CD4-positive, alpha-beta T cell treated with Interferon alpha-2 for 1 hour (primary cell): ENCODE measurements at places on chromosomes 2 and 18.

GRCh38 chr2:143916781-143917180 lies 603.1 kb downstream of the ZEB2 start:
- DNase-seq = no peak

- no peak for DNase-seq
Measured at GRCh38 chr2:174594456-174594855, 3.1 kb downstream of the WIPF1 start.

- no peak for DNase-seq
Measured at GRCh38 chr2:182097571-182098164, 112.0 kb downstream of the PPP1R1C start.

DNA sequence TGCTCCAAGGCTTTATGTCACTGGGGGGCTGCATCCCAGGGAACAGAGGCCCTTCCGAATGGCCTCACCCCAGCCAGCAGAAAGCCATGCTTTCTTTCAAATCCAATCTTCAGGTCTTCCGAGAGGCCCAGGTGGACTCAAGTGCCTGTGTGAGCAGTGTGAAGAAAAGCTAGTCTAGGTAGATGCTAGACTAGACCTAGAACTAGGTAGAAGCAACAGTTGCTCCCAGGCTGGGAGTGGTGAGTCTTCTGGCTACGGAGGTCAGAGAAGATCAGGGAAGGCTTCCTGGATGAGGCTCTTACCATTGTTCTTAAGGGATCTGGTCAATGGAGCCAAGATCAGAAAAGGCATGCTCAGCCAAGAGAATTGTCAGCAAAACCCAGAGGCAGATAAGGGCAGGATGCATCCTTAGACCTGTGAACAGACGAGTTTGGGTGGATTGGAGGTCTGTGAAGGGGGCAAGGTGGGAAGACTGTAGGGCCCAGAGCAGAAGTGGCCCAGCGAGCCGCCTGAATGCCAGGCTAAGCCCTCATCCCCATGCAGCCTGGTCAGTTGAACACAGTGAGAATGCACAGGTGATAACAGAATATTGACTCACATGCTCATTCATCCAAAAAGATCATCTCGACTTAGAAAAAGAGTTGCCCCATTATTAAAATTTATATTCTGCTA lies 110.8 kb downstream of the SMAD7 start:
- no peak for DNase-seq

DNA sequence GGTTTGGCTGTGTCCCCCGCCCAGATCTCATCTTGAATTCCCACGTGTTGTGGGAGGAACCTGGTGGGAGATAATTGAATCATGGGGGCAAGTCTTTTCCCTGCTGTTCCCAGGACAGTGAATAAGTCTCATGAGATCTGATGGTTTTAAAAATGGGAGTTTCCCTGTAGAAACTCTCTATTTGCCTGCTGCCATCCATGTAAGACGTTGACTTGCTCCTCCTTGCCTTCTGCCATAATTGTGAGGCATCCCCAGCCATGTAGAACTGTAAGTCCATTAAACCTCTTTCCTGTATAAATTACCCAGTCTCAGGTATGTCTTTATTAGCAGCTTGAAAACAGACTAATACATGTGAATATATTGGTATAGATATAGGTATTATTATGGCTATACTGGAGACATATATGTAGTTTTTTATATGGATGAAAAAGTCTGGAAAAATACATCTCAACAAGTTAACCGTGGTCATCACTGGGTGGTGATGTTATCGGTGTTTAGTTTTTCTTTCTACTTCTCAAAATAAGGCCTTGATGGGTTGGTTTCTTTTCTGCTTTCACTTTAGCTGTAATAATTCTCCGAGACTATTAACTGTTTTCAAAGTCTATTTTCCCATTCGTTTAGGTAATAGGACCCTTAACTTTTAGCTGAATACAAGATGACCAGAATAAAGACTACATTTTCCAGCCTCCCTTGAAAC lies 39.1 kb upstream of the NCOA1 start:
- DNase-seq = no peak
